Fibroblast of skin of right biceps (primary cell): ENCODE measurements at places on chromosomes 12 and 14.

GRCh38 chr12:51955702-51956101 lies 4.2 kb downstream of the ACVR1B start:
- DNase-seq: no peak

DNA sequence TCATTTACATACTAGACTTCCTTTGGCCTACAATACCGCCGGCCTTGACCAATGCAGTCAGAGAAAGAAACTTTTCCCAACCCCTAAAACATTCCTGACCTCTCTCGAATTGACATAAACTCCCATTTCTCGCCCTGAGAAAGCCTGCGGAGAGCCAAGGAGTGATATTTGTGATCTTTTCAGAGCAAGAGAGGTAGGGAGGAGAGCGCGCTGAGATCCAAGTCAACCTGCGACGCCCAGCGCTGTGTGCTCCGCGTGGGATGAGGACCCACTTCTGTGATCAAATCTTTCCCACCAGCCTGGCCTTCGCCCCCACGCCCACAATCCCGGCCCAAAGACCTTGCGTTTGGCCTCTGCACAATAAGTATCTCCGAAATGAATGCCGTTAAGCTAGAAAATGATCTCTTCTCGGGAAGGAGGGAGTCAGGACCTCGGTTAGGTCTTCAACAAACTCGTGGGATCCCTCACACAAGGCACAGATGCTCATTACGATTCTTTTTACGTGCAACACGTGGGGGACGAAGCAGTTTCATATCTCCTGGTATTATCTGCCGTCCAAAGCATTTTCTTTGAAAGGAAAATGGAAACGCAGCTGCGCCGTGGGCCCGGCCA lies 6.3 kb upstream of the NPAS3 start:
- DNase-seq: no peak

- no peak for DNase-seq
Observed at GRCh38 chr12:109494348-109494881, 17.0 kb downstream of the UBE3B start.

DNA sequence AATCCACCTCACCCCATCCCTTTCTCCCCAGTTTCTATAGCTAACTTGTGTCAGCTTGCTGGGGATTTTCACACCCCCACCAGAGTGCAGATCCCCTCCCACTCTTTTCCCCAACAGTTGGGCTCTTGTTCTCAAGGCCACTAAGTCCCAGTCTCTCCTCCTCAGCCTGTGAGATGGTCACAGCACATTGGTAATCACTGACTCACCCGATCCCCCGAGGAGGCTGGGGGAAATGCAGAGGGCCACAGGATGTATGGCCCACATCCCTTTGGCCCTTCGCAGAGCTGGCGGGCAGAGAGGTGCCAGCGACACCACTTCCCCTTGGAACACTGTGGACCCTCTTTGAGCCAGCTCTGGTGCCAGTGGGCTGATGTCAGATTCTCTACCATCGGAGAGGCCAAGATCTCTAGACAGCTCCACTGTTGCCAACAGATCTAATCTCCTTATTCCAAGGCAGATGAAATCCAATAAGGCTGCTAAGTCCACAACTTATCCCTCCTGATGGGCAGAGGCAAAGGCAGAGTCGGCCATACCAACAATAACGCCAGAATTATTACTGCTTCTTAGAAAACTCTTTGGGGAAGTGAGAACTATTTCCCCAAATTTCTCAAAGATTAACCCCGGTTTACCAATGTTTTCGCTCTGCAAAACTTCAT lies 1.6 kb downstream of the FMNL3 start:
- DNase-seq: peak; percentile 85

GRCh38 chr14:104721505-104722431 lies 2.3 kb upstream of the ADSS1 start:
- DNase-seq: no peak

- no peak for DNase-seq
Observed at GRCh38 chr12:132824053-132824452, 4.6 kb downstream of the GOLGA3 start.

DNA sequence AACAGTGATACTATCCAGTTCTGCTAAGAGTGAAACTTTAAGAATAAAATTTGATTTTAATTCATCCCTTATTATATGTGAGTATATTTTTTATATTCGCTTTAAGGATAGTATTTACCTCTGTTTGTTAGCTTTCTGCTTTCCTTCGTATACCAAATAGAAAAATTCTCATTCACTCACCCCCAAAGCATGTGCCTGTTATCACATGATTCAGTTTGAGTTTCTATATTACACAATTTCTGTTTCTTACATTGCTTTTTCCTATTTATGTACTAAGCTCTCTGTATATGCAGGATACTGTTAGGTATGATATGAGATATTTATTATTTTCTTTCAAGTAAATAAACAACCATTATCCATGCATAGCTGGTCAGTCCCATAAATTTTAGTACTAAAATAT lies 275.2 kb downstream of the FBXL14 start:
- DNase-seq: no peak

DNA sequence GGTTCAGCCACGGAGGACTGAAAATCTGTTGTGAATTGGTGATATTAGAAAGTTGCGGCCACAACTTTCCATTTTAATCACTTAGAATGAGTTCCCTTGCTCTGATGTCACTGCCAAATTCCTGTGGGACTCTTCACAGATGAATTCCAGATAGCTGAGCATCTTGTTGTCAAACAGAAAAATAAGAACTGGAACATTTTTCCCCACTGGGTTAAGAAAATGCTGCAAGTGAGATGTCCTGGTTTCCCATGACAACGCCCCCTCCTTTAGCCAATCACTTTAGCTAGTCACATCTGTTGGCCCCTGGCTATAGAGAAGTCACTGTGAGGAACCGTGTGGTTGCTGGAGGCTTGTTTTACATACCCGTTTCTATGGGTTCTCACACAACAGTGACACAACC lies 135.9 kb downstream of the KTN1 start:
- peak; percentile 95 for DNase-seq

DNA sequence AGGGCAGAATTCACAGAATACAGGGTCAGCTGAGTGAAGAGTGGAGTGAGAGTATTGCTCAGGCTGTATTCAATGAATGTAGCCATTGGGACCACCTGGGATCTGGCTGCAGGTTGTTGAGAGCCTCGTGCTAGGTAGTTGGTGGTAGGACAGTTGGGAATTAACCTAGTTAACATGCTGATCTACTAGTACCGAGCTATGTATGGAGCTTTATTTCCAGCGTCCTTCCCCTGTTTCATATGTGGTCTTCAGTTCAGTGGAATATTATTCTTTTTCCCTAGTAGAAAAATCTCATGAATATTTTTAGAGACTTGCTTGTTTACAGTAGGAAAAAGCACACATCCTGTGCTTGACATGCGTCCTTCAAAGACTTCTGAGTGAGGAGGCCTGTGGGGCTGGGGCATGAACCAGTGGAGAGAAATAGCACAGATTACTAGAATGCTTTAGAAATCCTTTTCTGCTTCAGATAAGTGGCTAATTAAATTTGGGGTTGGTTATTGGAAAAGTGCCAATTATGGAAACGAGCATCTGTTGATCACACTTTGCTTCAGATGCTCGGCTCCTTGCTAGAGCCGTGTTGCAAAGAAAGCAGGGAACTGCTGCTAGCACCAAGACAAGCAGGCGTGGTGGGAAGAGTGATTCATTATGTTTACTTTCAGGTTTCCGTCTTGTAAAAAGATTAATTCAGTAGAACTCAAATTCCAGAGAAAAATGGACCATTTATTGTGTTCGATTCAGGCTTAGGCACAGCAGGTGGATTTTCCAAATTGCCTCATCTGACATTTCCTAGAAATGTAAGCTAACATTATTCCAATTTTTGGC lies 53.6 kb downstream of the ARF6 start:
- peak; percentile 63 for DNase-seq

DNA sequence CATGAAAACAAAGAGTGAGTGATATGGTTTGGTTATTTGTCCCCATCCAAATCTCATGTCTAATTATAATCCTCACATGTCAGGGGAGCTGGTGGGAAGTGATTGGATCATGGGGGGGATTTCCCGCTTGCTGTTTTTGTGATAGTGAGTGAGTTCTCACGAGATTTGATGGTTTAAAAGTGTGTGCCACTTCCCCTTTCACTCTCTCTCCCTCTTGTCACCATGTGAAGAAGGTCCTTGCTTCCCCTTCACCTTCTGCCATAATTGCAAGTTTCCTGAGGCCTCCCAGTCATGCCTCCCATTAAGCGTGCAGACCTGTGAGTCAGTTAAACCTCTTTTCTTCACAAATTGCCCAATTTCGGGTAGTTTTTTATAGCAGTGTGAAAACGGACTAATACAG lies 2.1 kb upstream of the ATXN7L3B start:
- no peak for DNase-seq

DNA sequence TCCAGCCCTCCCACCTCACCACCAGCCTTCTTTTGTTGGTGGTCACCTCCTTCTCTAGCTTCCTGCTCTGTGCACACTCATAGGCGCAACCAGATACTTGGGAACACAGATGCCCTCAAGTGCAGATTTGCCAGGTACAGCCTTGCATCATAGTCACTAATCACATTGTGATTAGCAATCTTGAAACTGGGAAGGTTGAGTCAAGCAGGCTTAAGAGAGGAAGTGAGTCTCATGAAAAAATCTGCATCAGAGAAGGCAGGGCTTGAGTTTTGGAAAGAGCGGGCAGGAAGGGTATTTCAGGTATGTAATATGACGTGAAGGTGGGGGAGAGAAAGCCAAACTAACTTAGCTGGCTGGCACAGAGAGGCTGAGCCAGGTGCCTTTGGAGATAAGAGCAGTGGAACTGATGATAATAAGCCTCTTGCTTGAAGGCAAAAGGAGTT lies 2.7 kb upstream of the RABGGTA start:
- DNase-seq: no peak

- no peak for DNase-seq
Observed at GRCh38 chr12:21786041-21786531, 11.6 kb upstream of the KCNJ8 start.

DNA sequence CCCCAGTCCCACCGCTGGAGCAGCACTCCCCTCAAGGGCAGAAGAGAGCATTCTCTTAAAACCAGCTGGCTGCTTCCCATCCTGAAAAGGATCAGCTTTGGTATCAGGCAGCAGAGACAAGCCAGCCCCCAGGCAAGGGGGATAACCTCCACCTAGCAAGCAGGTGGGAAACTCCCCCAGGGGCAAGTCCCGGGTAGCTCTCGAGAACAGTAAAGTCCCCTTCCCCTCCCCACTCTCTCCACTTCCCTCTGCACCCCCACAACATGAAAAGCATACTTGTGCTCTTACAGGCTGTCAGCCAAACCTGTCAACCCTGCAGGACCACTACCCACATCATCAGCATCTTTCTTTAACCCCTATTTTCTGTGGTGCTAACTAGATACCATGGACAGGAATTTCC lies 254.0 kb downstream of the NTF3 start:
- DNase-seq: no peak

DNA sequence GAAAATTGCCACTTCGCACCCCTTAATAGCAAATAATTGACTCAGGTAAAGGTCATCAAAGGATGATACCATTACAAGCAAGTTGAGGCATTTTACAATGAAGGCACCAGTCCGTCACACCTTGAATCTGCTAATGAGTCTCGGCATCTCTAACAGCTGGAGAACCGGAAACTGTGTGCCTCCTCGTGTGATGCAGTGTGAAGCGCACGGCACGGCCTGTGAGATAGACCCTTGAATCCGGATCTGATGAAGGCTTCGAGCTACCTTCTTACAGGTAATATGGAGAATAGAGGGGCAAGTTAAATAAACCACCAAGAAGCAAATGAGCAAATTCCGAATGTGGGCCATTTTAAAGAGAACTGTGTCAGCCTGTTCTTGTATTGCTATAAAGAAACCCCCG lies 19.8 kb upstream of the TUBA1A start:
- no peak for DNase-seq

- DNase-seq: no peak
Observed at GRCh38 chr12:66109056-66109455, 21.5 kb downstream of the LLPH start.

DNA sequence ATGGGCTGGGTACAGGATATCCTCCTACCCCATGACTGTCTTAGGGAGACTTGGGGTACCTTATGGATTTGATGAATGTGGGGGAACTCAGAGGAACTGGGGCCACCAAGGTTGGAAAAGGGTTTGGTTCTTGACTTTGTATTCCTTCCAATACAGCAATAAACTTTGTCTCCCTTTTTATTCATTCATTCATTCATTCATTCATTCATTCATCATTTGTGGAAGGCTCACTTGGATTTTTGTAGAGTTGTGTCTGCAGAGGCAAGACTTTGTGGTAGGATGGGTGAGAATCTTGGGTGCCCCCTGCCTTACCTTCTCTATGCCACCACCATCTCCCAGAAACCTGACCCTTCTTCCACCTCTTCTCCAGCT lies 21.1 kb downstream of the SOAT2 start:
- no peak for DNase-seq

- no peak for DNase-seq
Observed at GRCh38 chr12:44193281-44193680, 357.4 kb downstream of the TMEM117 start.

- no peak for DNase-seq
Observed at GRCh38 chr14:74141703-74142102, 56.9 kb downstream of the LIN52 start.

- DNase-seq: peak; percentile 69
Observed at GRCh38 chr12:19572920-19573558, 133.7 kb downstream of the AEBP2 start.

DNA sequence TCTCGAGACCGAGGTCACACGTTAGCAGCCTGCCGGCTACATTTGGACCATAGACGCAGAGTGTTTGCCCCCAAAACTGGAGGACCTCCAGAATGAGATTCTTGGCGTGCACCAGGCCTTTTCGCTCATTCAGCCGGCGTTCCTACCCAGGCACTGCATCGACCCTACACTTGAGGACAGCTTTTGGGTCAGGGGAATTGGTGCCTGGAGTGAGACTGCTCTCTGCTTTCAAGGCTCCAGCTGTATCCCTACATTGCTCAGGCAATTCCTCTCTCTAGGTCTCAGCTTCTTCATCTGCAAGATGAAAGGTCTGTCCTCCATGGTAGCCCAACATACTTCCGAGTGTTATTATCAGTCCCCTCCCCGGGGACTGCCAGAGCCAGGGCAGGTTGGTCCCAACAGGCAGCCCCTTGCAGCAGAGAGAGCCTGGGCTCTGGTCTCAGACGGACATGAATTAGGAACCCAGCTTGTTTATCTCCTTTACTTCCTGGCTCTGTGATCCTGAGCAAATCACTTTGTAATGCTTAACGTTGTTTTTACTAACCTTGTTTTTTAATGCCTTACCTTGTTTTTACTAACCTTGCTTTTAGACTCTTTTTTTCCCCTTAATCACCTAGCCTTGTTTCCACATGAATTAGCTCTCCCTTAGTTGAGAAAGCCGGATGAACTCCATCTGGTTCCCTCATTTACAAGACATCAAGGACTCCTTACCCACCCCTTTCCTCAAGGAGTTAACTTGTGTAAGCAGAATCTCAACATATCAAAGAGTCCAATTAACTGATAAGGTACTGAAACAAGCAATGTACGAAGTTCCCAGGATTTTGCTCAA lies 892 bp downstream of the TCHP start:
- DNase-seq: peak; percentile 10

GRCh38 chr12:100867639-100868393 lies 73.2 kb downstream of the ANO4 start:
- DNase-seq: no peak

- DNase-seq: no peak
Observed at GRCh38 chr14:96979611-96980074, 182.5 kb downstream of the VRK1 start.

GRCh38 chr14:76034566-76034965 lies 49.0 kb downstream of the IFT43 start:
- DNase-seq: no peak
